A172 (cell line): ENCODE measurements at places on chromosomes 4 and X. TPM values are rescaled to one million over a fixed set of nuclear protein-coding genes. Genes with fewer than 3 reads are reported as not detected.

GRCh38 chrX:65480960-65481359 lies 53.6 kb downstream of the LAS1L start:
- DNase-seq, result no peak

The DBET gene
- not detected in 2 replicates for total RNA-seq

- DNase-seq, result no peak
These were observed 46.0 kb upstream of the CLNK start for GRCh38 chr4:10730590-10730989.

The SPACA5 gene
- not detected in 2 replicates for total RNA-seq
